ENCODE measurements at places on chromosomes 6 and 20.
A peak's percentile ranks its signal among the peaks of the same experiment; 100 is the strongest.

DNA sequence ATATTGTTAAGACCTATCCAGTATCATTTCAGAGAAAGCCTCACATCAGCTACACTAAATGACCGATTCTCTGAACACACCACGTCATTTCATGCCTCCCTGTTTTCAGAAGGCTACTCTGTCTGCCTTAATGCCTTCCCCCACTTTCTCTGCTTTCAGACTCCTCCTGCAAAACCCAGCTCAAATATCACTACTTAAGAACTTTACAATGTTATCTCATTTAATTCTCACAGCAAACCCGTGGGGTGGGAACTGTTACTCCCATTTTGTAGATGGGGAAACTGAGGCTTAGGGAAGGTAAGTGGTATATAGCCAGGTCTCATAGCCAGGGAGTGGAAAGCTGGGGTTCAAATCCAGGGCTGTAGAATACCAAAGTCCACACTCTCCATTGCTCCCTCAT, 2.8 kb downstream of the CYP24A1 start:
- DNase-seq = no peak

- no peak for DNase-seq
Measured at GRCh38 chr6:16324606-16325225, 86.3 kb downstream of the GMPR start.

DNA sequence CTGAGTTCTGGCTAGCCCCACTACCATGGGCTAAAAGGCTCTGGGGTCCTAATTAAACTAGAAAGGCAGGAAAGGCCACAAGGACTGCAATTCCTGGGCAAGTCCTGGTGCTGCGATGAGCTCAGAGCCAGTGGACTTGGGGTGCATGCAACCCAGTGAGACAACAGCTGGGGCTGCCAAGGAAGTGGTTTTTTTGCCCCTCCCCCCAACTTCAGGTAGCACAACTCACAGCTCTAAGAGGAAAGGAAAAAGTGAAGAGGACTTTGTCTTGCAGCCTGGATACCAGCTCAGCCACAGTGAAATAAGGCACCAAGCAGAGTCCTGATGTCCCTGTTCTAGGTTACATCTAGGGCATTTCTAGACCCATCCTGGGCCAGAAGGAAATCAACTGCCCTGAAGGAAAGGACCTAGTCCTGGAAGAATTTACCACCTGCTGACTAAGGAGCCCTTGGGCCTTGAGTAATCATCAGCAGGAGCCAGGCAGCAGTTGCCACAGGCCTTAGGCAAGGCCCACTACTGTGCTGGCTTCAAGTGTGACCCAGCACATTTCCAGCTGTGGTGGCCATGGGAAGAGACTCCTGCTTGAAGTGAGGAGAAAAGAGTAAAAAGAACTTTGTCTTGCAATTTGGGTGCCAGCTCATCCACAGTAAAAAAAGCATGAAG, 358.4 kb downstream of the BTBD3 start:
- no peak for DNase-seq

DNA sequence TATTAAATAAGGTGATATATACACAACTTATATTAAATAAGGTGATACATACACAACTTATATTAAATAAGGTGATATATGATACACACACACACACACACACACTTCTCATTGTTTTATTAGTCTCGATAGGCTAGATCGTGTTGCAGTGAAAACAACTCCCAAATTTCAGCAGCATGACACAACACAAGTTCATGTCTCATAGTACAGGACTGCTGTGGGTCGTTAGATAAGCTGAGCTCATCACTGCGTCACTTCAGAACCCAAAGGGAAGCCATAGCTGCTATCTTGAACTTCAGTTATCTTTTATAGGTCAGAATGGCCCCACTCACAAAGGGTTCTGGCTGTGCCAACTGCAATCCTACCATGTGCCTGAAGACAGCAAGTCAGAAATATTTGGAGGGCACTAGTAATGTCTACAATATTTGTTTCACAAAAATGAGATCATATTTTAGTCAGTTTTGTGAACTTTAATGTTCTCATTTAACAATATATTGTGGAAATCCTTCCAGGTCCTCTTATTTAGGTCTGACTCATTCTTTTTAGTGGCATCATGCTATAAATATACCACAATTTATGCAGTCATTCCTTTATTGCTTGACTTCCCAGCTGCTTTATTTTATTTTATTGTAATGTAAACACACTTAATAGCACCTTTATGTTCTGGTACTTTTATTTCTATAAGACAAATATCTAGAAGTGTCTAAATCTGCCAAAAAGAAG, 290.2 kb downstream of the PHACTR1 start:
- peak; percentile 6 for DNase-seq

GRCh38 chr20:17406051-17406590, 125.1 kb downstream of the BFSP1 start:
- no peak for DNase-seq

GRCh38 chr20:16975682-16976081, 227.5 kb downstream of the OTOR start:
- no peak for DNase-seq

DNA sequence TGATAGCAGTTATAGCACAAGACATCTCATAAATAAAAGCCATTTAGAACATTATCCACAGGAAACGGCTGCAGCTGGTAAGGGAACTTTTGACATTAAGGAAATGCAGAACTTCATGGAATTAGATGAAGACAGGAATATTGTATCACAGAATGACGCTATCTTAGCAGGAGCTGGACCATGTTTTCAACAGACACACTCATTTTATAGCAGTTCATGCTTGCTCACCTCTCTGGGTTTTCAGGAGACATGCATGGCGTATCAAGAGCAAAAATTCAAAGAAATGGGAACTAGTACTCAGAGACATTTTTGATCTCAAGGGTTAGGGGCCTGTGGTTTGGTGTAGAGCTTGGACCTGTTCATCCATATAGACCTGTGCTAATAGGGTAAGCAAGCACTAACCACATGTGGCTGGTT, 125.0 kb downstream of the FYN start:
- DNase-seq = no peak

- no peak for DNase-seq
Measured at GRCh38 chr20:56657879-56658278, 28.8 kb downstream of the TFAP2C start.

- DNase-seq = no peak
Measured at GRCh38 chr20:4769328-4769727, 47.6 kb downstream of the PRND start.

DNA sequence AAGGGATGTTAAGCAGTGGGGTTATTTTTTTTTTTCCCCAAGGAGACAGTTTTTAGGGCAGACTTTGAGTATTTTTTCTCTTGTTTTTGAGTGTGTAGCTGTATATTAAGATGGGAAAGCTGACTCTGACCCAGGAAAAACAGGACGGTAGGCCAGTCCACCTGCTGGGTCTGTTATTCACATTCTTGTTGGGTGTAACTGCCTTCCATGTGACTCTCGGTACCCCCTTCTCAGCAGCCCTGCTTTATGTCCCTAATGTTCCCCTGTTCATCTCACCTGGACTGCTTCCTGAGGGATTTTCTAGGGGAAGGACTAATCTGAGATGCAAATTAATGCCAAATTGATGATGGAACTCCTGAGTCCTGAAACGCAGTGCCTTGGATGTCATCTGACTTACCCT, 21.9 kb downstream of the FOXO3 start:
- DNase-seq = no peak

DNA sequence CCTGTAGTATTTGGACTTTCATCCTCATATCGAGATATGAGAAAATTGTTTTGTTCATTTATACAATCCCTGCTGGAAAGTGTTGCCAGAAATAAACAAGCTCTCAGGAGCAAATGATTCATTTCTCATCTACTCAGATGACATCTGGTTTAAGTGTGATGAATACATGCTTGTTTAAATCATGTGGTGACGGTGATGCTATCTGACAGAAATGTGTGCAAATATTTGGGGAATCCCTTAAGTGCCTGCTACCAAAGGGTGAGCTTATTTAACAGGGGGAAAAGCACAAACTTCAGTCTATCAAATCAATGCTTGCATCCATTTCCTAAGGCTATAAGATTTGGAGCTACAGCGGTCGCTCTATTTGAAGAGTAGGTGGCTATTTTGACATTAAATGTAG, 368.3 kb upstream of the SASH1 start:
- DNase-seq = peak; percentile 19

- DNase-seq = no peak
Measured at GRCh38 chr6:153140299-153140698, 9.2 kb upstream of the RGS17 start.

DNA sequence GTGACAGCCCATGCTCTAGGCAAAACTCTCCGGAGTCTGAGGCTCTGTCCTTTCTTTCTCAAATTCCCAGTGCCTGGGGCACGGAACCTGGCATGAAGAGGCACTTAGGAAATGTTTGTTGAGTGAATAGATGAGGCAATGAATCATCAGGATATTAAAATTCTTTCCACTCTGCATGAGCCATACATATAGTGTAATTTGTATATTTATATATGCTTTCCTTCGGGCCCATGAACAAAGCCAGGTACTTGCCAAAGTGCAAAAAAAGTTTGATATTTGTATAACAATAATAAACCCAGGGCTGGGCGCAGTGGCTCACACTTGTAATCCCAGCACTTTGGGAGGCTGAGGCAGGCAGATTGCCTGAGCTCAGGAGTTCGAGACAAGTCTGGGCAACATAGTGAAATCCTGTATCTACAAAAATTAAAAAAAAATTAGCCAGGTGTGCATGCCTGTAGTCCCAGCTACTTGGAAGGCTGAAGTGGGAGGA, 212.3 kb upstream of the ZNF217 start:
- peak; percentile 50 for DNase-seq

- DNase-seq = no peak
Measured at GRCh38 chr6:130923350-130923749, 96.1 kb downstream of the SMLR1 start.

- DNase-seq = no peak
Measured at GRCh38 chr6:74840953-74841352, 364.9 kb downstream of the COL12A1 start.

GRCh38 chr6:27816906-27817305, 95.3 kb downstream of the OR2B2 start:
- no peak for DNase-seq

DNA sequence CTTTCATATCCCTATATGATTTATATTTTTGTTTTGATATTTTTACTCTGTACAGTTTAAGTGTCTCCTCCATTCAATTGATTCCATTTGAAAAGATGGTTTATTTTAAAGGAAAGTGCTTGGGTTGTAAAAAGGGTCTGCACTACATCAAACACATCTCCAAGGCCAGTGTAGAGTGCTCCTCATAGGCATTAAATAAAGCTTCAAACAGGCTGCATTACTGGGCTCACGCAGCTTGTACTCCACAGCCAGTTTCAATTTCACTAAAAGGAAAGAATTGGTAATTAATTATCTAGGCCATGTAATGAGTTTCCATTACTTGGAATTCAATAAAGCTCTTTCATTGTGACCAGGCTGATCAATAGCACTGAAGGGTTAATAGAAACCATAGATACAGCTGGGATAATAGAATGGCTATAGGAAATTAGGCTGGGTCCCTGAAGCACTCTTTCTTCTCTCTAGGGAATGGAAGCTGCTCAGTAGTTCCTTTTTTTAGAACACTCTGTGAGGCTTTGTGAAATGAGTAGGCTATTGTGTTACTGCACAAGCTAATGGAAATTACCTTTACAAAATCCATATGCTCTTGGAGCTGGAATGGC, 442.2 kb downstream of the RNF144B start:
- DNase-seq = no peak

GRCh38 chr20:62220666-62221568, 839 bp upstream of the HRH3 start:
- no peak for DNase-seq

DNA sequence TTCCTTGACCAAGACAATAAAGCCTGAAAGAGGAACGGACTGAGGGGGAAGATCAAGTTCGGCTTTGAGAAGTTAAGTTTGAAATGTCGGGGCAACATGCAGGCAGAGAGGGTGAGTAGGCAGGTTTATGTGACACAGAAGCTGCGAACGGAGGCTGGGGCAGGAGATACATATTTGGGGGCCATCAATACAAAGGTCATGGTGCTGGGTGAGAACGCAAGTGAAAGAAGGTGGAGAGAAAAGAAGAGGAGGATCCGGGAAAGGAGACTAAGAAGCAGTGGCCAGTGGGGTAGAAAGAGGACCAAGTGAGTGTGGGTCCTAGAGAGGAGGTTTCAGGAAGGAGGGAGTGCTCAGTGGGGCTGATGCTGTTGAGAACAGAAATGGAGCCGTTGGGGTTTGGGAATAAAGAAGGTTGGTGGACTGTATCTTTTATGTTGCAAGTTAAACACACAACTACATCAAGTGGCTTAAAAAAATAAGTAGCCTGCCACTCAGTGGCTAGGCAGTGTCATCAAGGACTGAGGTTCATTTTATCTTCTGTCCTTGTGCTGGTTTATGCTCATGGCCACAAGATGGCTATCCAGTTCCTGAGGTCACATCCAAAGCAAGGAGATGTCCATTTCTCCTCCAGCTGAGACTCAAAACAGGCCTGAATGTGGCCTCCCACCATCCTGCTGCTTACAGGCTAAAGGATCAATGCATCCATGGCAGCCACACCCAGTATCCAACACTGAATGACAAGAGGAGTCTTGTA, 1.7 kb upstream of the BLCAP start:
- DNase-seq = no peak

- DNase-seq = no peak
Measured at GRCh38 chr6:25413207-25413905, 134.2 kb downstream of the CARMIL1 start.

DNA sequence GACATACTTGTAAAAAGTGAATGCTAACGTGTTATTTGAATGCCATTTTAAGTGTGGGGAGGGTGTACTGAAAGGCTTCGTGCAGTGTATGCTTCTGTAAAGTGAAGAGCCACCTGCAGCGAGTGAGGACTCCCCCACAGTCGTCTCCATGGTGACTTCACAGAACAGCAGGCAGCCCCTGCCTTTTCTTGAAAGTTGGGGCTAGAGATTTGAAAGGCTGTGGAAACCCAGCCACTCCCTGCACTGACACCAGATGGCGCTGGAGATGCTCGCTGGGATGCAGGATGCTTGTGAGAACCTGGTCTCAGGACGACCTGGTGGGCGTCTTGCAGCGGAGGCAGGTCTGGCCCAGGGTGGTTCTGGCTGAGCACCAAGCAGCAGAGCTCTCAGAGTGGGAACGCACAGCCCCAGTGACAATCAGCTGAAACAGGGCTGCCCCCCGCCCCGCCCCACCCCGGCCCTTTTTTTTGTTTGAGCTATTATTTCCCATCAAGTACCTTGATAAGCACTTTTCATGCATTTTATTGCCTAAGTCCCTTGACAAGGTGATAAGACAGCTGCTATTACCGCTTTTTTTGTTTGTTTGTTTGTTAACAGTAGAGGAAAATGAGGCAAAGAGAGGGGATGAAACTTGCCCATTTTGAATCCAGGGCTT, 150.3 kb downstream of the SYCP2 start:
- no peak for DNase-seq

DNA sequence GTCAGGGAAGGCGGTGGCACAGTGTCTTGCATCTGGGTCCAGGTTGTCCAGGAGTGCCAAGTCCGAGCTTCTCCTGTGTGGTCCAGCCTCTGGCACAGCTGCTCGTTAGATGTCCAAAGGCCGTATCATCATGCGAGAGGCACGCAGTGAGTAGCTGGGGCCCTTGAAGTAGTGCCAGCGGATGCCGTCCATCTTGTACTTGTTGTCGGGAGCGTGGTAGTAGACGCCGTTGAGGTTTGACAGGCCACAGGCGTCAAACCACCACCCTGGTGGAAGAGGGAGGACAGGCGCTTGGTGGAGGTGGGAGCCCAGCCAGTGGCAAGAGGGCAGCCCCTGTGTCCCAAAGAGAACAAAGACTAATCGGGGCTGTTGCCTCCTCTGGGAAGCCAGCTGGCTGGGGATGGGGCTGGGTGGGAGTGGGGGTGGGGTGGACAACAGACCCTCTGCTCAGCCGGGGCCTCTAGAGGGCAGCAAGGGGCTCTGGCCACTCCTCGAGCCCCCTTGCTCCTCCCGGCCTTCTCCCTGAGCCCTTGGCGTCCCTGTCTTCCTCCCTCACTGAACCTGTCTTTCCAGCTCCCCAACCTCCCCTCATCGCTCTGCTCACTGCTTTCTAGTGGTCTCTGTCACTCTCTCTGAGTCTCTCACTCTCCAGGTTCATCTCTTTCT, 39.5 kb downstream of the FAM110A start:
- no peak for DNase-seq
